ENCODE measurements at places on chromosomes 2 and 18.

DNA sequence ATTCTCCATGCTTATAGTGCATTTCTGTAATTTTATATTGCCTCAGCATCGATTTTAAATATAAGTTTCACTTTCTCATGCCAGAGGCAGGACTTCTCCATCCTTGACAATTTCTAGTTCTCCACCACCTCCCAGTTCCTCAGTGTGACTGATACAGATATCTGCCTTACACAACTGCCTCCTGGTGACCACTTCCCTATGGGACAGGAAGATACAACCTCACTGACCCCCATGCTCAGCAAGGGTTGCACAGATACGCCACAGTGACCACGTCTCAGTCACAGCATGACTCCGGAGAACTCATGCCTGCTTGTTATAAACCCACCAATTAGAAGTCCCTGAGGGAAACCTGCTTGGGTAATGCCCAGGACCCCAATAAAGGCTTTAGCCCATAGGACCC is 284.0 kb upstream of the MC4R start:
- DNase-seq, result no peak

- no peak for DNase-seq
These were observed 60.0 kb downstream of the TMEM131 start for GRCh38 chr2:97935719-97936161.

- DNase-seq, result no peak
These were observed 25.4 kb downstream of the UXS1 start for GRCh38 chr2:106168657-106169056.

DNA sequence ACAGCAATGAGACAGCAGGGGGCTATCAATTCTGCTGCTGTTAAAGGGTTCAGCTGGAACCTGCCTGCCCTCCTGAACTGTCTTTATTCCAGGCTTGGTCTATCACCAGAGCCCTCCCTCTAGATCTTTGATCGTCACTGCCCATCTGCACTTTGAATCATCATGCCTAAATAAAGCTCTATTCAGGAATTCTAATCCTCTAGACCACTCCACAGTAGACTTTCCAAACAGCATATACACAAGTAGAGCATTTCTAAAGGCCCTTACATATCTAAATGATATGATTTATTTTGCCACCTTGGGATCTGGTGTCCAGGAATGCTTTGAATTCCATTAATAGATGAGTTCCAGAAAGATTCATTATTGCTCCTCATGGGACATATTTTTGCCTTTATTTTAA is 542.1 kb upstream of the SYT4 start:
- no peak for DNase-seq

- no peak for DNase-seq
These were observed 190.1 kb downstream of the CTNNA2 start for GRCh38 chr2:79702905-79703304.

DNA sequence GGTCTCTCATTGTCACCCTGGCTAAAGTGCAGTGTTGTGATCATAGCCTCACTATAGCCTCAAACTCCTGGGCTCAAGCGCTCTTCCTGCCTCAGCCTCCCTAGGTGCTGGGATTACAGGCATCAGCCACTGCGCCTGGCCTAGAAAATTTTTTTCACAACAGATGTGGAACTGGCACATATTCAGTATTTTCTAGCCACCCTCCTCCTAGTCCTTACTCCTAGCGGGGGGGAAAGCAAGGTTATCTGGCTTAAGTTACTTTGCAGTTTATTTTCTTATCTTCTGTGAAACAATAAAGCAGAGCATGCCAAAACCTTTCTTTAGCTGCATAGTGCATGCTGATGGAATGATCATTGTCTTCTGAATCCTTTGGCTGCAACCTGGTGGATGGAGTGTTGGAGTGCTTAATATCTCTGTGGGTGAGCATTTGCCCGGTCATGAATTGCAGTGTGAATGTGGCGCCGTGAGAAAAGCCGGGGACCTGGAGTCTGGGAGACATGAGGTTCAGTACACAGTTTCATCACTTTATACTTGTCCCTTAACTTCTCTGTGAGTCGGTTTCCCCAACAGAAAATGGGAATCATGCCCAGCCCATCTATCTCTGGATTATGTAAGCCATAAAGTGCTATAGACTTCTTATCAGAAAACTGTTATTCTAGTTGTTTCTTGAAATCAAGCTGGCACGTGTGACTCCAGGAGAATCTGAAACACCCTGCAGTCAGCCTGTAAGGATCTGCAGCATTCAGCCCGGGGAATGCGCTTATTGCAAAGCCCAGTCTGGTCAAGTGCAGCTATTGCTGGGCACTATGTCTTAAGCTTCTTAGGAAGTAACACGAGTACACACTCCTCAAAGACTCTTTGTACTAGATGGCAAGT is 38.2 kb upstream of the MAP3K20 start:
- no peak for DNase-seq

- DNase-seq, result no peak
These were observed 40.9 kb downstream of the GYPC start for GRCh38 chr2:126696644-126697520.

DNA sequence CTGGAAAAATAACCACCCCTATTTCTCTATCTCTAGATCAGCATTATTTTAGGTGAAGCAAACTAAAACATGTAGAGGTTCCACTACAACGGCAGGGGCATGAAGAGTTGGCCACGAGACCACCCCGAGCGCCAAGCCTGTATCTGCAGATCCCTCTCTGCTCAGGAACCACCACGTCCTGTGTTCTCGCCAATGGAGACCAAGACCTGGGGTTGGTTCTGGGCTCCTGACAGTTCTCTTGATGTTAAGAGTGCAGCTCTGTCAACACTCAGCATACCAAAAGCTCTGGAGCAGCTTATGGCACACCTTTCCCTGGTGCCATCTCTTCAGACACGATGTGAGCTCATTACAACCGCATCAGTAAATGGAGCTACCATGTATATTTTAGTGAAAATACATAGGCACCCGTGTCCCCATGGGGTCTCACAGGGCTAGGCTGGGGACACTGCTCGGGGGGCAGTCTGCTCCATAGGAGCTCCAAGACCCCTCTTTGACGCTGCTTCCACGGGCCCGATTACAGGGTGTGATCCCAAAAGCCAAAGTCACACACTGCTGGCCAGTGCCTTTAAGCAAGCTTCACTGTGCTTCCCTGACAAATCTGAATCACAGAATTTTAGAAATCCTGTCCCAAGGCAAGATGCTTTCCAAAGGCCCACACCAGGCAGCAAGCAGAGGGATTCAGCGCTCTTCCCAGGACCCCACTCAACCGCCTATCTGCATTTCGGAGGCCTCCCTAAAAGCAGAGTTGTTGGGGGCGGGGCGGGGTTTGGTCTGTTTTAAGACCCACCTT is 72.2 kb downstream of the EMILIN2 start:
- DNase-seq, result no peak

DNA sequence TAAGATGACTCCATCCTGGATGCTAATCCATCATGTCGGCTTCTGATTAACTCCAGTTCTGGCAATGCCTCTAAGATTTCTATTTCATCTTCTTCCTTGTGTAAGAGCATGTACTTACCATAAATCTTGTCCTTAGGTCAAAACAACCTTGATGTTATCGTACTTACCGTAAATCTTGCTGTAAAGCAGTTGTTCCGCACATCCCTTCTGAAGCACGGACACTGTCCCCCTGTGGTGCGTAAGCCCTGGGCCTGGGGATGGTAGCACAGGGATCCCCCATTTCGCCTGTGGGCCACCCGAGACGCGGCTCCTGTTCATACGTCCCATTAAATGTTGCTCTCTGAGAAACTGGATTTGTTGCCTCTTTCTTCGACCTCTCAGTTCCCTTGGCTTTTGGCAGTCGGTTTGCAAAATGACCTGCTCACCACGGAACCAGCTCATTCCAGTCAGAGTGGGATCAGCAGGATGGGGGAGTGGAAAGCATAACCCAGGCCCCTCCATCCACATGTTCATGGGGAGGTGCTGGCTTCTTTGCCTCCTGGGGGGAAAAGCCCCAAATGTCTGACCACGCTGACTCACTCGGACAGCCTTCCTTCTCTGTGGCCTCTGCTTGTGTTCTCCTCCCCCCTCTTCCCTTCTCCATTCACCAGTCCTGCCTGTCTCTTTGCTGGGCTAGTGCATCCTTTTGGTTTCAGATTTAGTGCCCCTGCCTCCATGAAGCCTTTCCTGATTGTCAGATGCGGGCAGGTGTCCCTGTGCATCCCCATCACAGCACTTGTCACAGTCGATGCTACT is 49.9 kb downstream of the RAB31 start:
- no peak for DNase-seq

DNA sequence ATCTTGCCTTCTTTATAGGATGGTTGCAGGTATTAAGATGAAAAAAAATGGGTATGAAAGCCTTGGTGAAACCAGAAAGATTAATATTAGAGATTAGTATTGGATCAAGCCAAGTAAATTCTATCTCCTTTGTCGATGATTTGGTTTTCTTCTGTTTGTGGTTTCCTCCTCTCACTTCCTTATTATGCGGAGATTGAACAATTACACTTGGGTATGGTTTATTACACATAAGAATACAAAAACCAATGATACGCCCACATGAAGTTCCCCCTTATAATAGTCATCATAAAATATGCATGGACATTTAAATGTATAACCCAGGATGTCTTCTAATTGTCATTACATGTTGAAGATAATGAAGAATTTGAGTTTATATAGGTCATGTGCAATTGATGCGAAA is 4.9 kb downstream of the LTBP1 start:
- no peak for DNase-seq

DNA sequence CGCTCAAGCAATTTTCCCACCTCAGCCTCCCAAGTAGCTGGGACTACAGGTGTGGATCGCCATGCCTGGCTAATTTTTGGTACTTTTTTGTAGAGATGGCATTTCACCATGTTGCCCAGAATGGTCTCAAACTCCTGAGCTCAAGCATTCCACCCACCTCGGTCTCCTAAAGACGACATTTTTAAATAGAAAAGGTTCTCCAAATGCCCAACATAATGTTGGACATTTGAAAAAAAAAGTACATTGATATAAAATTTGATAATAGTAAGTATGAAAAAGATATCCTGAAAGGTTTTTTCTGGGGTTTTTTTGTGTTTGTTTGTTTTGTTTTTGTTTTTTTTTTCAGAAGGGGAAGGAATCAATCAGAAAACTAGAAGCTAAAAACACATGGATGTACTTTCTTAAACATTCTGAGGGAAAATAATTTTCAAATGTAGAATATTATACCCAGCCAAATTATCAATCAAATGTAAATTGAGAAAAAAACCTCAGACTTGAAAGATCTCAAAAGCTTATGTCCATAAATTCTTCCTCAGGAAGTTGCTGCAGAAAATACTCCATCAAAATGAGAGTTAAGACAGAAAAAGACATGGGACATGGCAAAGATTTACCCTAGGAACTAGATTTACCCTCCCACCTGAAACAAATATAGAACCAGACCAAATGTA is 42.8 kb upstream of the MYCN start:
- no peak for DNase-seq

DNA sequence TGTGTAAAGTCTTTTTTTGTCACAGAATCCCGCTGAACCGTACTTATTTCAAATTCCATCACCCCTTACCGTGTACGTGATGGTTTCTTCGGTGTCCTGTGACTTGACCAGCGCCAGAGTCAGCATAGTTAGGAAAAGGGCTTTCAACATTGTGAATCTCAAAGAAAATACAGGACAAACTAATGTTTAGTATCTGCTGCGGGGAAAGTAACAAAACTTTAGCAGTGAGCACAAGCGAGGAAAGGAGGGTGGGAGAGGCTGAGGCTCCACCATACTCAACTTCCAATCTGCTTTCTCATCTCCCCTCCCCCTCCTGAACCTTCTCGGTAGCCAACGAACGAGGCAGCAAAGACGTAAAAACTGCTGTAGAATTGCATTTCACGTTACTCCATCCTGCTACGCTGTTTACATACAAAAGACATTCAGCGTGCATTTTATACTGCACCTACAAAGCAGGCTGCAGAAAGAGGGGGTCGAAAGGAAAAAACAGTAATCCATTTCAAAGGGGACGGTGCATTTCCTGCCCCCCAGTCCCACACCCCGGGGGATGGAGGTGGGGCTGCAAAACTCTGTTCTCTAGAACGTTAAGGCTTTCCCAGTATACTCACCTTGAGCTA is 1.2 kb downstream of the EFEMP1 start:
- no peak for DNase-seq

DNA sequence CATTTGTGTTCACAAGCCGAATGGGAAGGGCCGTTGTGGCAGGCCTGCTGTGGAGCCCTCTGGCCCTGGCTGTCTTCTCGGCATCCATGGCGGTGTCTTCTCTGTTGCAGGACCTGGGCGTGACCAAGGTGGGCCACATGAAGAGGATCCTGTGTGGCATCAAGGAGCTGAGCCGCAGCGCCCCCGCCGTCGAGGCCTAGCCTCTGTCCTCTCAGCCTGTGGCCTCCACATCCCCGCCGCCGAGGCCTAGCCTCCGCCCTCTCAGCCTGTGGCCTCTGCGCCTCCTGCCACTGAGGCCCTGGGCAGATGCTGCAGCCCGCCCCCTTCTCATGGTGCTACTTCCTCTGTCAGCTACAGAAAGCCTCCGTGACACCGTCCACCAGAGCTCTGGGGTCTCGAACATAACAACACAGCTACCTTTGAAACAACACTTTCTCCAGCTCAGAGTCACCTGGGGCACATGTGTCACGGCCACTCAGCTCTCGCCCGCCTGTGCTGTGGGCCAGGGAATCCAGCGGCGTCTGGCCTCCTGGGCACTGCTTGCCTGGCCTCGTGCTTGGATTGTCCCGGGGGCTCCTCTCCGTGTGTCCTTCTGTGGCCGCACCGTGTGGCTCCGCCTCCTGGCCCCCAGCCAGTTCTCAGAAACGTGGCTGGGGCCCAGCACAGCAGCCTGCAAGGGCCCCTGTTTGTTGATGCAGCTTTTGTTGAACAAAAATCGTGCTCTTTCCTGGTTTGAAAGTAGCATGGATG is 97.1 kb downstream of the USP40 start:
- DNase-seq, result no peak

DNA sequence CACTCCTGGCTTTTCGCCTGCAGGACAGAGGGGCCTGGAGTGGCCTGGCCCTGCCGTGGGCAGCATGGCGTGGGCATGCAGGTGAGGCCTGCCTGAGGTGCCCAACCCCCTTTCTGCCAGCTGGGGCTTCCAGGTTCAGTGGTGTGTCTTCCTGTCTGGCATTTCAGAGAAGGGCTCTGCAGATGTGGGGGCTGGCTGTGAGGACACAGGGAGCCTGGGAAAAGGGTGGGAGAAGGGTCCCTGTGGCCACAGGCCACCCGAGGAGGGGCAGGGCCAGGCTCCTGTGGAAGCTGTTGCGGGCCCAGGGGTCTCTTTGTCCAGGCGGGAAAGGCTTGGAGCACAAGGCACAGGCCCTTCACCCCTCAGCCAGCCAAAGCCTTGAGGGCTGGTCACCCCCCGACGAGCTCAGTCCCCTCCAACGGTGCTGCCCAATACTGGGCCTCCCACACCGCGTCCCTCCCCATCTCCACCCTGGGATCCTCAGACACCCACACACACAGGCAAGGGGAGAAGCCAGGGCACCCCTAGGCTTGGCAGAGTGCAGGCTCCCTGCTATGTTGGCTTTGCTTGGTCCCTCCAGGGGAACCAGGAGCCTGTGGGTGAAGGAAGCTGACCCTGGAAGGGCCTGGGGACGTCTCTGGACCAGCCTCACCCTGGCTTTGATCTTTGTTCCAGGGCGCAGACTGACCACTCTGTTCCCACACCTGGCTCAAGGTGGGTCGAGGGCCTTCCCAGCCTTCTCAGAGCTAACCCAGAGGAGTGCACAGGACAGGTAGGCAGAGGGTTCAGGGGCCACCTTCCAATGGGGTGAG is 3.7 kb upstream of the AQP12A start:
- DNase-seq, result no peak

GRCh38 chr2:132623096-132623839 is 46.7 kb downstream of the LYPD1 start:
- DNase-seq, result no peak
